Vagina (tissue), 2 donors: ENCODE measurements at places on chromosomes 1 and 21.

- peak; percentile 87 for DNase-seq
Measured at GRCh38 chr1:59013276-59013927, 229.6 kb upstream of the JUN start.

- DNase-seq = no peak
Measured at GRCh38 chr1:93907718-93908117, 1.5 kb downstream of the GCLM start.

- no peak for DNase-seq
Measured at GRCh38 chr1:156756355-156756754, 4.9 kb upstream of the HDGF start.

- no peak for DNase-seq
Measured at GRCh38 chr1:201983380-201983805, 945 bp downstream of the RNPEP start.

- no peak for DNase-seq
Measured at GRCh38 chr1:64847666-64848065, 102.8 kb downstream of the RAVER2 start.

DNA sequence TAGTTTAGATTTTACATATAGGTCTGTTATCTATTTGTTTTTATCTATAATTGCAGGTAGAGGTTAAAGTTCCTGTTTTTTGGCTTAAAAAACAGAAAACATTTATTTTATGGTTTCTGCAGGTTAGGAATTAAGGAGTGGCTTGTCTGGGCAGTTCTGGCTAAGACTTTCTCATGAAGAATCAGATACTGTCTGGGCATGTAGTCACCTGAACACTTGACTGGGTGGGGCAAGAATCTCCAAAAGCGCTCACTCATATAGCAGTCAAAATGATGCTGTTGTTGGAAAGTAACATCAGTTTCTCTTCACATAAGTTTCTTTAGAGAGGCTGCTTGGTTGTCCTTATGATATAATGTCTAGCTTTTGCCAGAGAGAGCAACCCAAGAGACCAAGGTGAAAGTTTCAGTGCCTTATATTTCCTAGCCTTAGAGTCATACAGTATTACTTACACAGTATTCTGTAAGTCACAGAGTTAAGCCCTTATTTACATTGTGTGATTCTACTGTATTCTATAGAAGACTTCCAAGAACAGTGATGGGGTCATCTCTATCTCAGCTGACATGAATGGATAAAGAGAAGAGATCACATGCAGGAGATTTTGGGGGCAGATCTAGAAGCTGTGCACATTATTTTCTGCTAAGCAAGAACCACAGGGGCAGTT is 125.4 kb upstream of the GPR52 start:
- no peak for DNase-seq

- no peak for DNase-seq
Measured at GRCh38 chr1:202944438-202944921, 13.6 kb downstream of the ADIPOR1 start.

DNA sequence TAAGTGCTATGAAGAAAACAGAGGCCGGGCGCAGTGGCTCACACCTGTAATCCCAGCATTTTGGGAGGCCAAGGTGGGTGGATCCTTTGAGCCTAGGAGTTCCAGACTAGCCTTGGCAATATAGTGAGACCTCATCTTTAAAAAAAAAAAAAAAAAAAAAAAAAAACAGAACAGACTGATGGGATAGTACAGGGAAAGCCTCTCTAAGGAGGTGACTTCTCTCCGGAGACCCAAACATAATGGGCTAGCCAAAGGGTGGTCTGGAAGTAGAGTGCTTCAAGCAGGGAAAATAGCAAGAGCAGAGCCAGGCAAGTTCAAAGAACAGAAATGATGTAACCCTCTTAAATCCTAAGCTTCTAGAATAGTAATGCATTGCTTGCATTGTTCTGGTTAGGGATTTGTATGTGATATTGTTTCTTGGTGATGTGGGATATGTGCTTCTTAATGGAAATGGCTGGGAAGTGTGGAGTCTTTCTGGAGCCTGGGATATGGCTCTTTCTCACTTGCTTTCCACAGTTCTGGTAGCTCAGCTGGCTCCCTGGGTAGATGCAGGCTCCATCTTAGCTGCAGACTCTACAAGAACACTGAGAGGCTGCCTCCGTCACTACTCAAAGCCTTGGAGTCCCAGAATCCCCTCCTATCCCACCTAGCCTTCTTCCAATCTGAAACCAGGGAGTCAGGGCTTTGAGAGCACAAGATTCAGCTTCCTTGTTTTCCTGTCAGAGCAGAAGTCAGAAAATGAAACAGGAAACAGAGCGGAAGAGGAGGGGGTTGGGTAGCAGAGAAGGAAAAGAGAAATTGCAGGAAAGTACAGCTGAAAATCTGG is 1.9 kb upstream of the PIGV start:
- DNase-seq = no peak
